Activated T-helper 1 cell treated with Interleukin-2 at 50 U/mL for 16 hours (primary cell): ENCODE measurements at places on chromosomes 16 and 17.

DNA sequence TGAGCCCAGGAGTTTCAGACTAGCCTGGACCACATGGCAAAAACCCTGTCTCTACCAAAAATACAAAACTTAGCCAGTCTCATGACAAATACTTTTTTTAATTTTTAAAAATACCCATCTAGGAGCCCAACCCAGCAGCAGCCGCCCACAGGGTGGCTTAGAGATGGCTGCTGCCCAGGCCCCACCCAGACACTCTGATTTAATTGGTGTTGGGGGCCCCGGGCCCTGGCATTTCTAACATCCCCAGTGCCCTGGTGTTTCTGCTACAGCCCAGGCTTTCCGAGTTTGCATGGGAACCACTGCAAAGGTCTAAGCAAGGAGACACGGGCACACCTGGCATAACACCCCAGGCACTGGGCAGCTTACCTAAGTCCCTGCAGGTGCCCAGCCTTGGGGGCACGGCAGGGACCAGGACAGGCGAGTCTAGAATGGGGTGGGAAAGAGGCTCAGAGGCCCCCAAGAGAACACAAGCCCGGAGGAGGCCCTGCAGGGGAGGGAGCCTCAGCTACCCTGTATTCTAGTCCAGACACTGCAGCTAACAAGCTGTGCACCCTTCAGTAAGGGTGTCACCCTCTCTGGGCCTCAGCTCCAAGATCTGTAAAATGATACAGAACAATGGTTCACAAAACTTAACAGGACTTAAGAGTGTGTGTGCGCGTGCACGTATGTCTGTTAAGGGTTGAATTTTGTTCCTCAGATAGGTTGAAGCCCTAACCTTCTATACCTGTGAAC, 48.8 kb downstream of the RMI2 start:
- no peak for DNase-seq

DNA sequence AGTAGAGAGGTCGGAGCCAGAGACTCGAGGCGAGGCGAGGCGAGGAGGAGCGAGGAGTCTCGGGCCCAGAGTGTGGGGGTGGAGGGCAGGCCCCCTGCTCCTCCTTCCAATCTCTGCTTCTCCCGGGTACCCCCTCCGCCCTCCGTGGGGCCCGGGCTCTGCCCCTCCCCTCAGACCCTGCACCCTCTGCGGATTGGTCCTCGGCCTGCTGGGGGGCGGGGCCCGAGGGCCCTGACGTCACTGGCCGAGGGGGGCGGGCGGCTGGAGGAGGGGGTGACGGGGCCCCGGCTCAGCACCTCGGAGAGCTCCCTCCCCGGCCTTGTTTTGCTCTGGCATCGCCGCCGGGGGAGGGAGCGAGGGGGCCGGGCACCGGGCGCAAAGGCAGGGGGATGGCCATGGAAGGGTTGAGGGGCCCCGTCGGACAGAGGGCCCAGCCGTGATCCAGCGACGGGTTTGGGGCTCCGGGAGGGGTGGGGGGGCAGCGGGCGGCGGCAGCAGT, at the start of gene RUNDC3A:
Gene RUNDC3A (plus strand): TSS at position 282 of the 499 bp plus-strand sequence. CDS start 232 bp downstream, outside the sequence.
- DNase-seq: peak; percentile 75

DNA sequence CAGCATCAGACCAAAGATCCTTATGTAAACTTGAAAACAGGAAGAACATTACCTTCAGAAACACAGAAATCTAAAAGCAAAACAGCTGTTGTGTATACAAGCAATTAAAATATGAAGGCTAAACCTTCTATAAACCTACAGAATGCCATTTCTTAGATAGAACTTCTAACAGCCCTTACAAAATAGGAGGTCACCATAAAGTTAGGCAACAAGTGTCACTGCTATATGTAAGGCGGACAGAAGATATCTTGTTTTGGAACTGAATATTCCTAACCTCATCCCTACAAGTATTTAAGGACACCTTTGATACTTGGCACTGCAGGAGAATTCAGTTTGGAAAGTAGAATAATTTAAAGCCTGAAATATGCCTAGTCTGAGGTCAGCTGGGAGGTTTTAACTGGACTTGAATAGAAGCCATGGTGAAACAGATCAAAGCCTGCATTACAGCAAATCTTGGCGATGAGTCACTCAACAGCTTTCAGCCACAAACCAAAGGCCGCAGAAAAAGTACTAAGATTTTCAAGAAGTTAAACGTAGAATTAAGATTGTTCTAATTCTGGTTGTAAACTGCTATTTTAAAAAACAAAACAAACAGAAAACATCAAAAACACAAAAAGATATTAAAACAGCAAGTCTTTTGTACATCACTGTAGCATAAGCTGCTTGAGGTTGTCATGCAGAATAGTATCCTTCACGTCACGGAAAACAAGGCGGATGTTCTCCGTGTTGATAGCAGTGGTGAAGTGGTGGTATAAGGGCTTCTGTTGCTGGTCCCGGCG, 42.7 kb downstream of the GNA13 start:
- no peak for DNase-seq

GRCh38 chr16:21274172-21274726, 3.8 kb downstream of the CRYM start:
- DNase-seq: no peak

DNA sequence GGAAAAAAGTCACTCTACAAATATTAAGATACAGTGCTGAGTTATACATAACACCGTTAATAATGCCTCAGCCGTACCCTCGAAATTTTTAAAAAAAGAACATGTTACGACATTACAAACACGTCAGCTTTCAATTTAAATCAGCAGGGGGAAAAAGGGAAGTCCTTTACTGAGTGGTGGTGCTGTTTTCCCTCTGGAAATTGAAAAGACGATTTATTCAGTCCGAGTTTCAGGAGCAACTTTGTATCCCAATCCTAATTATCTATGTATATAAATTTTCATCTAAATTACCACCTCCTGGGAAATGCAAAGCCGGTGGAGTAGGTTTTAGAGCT, 1.3 kb downstream of the NETO2 start:
- DNase-seq: no peak

- no peak for DNase-seq
These were observed 1.4 kb upstream of the DYNLL2 start for GRCh38 chr17:58081646-58082340.

DNA sequence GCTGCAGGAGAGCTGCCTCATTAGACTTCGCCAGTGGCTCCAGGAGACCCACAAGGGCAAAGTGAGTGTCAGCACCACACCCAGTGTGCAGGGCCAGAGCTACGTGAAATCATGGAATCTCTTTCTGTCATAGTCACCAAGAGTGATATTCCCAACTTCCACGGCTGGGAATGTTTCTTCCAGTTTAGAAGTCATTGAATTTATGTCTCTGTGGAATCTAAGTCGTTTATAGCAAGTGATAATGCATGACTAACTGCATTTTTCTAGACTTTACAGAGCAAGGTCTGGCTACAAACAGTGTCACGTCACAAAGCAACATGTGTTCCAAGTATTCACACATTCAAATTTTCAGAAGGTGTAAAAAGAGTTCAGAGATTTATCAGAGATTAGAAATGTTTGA, 55.5 kb downstream of the SEC14L1 start:
- no peak for DNase-seq

- no peak for DNase-seq
These were observed 36.8 kb downstream of the SOCS1 start for GRCh38 chr16:11219178-11219577.

DNA sequence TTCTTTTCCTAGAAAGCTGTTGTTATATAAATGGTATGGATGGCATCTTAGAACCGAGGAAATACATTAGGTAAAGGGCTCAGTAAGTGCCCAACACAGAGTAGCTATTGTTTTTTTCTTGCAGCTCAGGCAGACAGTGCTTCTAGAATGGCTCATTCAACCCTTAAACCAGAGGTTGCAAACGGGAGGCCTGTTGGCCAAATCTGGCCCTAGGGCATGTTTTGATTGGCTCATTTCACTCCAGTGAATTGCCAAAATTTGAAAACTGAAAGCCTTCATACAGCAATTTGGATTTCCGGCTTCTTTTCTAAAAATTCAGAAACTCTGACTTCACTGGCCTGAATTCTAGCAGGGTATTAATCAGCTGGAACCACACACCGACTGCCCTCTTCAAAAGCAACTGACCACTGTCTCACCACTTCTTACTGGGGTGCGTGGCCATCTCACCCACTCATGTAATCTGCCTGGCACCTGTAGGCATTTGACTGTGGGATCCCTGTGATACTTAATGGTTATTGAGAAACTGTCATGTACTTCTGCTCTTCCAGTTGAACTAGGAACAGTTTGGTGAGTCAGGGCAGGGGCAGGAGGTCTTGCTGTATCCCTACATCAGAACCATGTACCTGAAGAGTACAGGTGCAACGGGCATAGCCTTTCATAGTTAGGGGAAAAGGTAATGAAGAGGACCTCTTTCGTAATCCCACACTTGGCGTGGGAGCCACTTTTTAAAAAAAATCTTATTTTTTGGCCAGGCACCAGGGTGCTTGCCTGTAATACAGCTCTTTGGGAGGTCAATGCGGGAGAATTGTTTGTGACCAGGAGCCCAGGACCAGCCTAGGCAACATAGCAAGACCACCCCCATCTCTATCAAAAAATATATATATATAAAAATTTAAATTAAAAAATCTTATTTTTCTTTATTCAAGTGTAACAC, 53.6 kb upstream of the SCNN1B start:
- DNase-seq: no peak
